ENCODE measurements at places on chromosomes 5 and 9.

- no peak for DNase-seq
Measured at GRCh38 chr9:28984016-28984415, 1410.7 kb upstream of the C9orf72 start.

GRCh38 chr5:110062246-110062645 is 372.5 kb downstream of the MAN2A1 start:
- no peak for DNase-seq

GRCh38 chr5:103645816-103646215 is 83.2 kb upstream of the NUDT12 start:
- DNase-seq: no peak

DNA sequence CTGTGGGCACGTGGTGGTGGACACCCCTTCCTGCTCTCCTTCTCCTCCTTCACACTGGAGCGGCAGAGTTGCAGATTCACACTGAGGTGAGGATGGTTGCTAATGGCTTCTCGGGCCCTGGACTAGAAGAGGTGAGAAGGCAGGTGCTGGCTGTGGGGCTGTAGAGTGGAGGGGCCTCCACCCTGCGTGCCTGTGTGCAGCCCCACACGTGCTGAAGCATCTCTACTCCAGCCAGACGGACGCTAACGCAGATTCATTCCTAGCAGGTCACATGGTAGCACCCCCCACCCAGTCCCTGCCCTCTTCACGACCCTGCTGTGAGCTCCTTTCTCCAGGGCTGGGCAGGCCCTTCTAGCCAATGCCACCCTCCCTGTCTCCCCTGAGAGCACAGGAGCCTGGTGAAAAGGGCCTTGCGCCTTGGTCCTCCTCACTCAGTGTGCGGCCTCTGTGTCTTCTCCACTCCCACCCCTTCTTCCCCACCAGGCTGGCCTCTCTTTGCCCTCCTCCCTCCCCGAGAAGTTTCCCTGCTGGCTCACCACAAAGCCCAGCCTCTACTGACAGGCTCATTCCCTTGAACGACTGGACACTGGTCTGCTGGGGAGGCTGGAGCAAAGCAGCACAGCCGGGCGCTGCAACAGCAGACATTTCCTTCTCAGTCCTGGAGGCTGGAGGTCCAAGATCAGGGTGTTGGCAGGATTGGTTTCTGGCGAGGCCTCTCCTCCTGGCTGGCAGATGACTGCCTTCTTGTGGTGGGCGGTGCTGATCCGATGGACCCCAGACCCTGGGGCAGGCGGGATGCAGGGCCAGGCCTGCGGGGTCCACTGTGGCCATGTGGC is 14.2 kb downstream of the CACNA1B start:
- no peak for DNase-seq

DNA sequence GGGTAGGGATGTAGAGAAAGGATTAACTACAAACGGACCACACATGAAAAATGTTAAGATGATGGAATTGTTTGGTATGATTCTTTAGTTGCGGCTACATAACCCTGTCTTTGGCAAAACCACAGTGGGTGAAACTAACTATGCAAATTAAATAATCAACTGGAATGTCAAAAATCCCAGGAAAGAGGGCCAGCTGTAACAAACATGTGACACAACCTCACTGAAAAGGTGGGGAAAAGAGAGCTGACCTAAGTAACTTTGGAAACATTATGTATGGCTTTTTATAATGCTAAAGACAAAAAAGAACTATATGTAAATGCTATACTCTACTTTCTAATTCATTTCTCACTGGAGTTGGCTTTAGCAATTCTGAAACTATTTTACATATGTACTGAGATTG is 252.0 kb downstream of the MRPS30 start:
- no peak for DNase-seq

- no peak for DNase-seq
Measured at GRCh38 chr9:113477661-113478060, 14.1 kb downstream of the RGS3 start.

DNA sequence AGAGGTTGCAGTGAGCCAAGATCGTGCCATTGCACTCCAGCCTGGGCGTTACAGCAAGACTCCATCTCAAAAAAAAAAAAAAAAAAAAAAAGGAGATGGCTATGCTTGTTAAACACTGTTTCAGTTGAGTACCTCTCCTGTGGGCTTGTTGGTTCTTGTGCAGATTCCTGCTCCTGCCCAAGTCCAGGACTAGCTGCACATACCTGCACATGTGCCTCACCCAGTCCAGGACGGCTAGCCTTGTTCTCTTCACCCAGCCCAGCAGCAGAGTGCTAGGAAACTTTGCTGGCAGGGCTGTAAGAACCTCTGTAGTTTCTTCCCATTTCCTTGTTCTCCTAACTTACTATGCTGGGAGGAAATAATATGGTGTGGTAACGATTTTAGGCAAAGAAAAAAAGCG is 234.1 kb upstream of the DMRT1 start:
- DNase-seq: no peak

DNA sequence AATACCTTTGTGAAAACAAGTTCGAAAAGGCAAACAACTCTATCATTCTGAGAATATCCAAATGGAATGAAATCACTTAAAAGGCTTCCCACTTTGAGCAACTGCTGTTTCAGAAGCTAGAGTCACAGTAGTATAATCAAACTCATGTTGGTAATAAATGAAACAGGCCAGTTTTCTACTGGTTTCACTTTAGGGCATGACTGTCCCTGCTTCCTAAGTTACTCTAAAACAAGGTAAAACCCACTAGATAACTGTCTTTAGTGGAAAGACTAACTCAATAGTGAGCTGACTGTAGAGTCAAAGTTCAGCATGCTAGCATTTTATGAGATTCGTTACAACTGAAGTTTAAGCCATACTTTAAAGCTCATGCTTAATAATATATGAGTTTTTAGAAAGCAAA is 6.0 kb downstream of the CDC26 start:
- DNase-seq: no peak

- DNase-seq: no peak
Measured at GRCh38 chr5:158064334-158065123, 205.6 kb upstream of the CLINT1 start.

- DNase-seq: no peak
Measured at GRCh38 chr5:61496446-61496845, 164.4 kb downstream of the ZSWIM6 start.

DNA sequence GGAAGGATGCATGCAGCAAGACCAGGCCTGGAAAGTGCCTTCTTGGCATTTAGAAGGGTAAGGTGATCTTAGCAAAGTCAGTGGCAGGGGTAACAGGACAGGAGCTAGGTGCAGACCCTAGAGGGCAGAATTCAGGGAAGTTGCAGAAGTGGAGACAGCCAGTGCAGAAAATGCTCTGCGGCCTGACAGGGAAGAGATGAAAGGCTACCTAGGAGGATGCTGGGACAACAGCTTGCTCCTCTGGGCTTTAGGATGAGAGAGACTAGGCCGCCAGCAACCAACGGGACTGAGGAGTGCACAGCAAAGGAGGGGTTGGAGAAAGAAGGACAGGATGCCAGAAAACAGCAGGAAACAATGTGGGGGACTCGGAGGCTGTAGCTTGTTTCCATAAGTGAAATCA is 219.9 kb downstream of the FSTL4 start:
- no peak for DNase-seq

DNA sequence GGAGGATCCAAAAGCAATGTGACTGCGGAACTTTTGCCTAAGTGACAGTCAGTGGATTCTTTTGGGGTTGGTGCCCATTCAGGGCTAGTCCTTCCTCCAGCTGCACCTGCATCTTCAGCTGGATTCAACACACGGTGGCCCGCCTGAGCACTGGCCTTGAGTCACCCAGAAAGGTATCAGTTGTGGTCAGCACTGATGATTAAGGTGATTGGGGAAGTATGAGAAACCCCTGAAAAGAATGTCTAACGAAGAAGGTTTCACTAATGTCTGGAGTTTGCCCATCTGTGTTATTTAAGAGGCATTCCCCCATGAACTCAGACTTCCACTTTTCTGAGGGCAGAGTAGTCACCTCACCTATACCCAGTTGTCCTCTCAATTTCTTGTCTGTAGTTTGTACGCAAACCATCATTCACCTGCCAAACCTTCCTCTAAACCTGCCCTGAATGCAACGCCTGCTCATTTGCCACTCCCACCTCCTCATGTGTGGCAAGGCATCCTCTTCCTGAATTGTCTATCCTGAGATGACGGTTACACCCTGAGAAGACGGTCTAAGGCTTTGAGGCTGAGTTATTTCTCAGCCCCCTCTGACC is 27.2 kb downstream of the CSF2 start:
- DNase-seq: no peak

- peak; percentile 23 for DNase-seq
Measured at GRCh38 chr9:135887585-135888050, 19.7 kb downstream of the CAMSAP1 start.

DNA sequence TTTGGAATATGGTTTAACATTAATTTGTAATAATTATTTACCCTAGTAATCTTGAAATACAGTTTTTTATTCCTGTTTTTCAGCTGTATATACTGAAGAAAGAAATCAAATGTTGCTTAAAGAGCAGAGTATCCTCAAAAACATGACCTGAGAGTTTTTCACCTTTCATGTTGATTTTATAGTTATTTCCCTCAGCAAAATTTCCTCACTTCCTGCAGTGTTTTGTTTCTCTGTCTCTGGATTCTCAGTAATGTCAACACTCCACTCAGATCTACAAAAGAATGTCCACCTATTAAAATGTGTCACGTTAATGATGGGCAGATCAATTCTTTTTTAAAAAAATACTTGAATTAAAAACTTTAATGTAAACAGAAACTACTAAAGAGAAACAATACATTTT is 398.3 kb downstream of the ANXA1 start:
- DNase-seq: no peak

- no peak for DNase-seq
Measured at GRCh38 chr5:124504081-124504916, 242.1 kb downstream of the ZNF608 start.

DNA sequence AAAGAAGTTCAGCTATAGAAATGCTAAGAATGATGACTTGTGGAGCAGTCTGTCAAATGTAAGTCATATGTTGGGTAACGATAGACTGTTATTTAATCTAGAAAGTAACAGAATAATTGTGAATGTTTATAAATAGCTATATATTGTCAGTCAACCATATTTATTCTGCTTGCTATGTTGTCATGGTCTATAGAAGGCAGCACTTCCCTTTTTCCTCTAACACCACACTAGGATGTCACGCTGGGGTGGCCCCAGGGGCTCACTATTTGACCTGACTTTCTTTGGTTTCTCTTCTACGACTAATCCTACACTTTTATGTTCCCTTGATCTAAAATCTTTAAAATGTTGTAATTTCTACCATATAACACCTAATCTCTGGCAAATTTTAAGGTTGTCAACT is 20.5 kb downstream of the ERAP2 start:
- peak; percentile 27 for DNase-seq

DNA sequence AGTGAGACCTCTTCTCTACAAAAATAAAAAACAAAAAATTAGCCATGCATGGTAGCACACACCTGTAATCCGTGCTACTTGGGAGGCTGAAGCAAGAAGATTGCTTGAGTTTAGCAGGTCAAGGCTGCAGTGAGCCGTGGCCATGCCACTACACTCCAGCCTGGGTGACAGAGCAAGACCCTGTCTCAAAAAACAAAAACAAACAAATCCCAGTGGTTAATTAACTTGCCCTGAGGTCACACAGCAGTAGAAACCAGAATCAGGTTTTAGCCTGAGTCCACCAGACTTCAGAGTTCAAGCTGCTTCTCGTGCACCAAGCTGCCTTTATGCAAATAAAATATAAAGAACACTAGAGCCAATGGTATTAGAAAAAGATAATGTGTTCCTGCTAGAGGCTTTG is 169.7 kb downstream of the GOLPH3 start:
- no peak for DNase-seq

GRCh38 chr9:107707428-107707837 is 217.9 kb upstream of the KLF4 start:
- no peak for DNase-seq

All from stimulated activated CD4-positive, alpha-beta T cell treated with anti-CD3 and anti-CD28 coated beads, Interleukin-4, amount 100 ng/mL, for 4 hours (primary cell).